Activated CD4-positive, alpha-beta T cell treated with anti-CD3 and anti-CD28 coated beads for 24 hours (primary cell): ENCODE measurements at places on chromosomes 6 and 20.

DNA sequence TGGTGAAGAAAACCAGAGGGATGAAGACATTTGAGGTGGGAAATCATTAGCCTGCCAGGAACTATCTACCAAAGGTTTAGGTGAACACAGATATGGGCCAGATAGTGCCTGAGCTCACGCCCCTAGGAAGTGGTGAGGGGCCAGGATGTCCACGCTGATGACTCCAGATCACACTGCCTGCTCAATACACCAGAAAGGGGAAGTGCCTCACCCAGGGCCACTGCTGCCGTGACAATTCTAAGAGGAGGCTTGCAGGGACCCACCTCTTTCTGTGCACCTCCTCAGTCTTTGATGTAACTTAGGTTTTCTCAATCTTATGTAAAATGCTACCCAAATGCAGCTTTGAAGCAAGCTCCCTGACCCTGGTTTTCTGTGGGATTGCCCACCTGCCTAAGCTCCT is 5.4 kb upstream of the RAB44 start:
- no peak for DNase-seq

GRCh38 chr6:69907981-69908498 is 41.7 kb downstream of the COL19A1 start:
- DNase-seq, result no peak

GRCh38 chr6:108133594-108134179 is 32.1 kb upstream of the NR2E1 start:
- no peak for DNase-seq

GRCh38 chr6:11779329-11780096 is 910 bp upstream of the ADTRP start:
- no peak for DNase-seq

DNA sequence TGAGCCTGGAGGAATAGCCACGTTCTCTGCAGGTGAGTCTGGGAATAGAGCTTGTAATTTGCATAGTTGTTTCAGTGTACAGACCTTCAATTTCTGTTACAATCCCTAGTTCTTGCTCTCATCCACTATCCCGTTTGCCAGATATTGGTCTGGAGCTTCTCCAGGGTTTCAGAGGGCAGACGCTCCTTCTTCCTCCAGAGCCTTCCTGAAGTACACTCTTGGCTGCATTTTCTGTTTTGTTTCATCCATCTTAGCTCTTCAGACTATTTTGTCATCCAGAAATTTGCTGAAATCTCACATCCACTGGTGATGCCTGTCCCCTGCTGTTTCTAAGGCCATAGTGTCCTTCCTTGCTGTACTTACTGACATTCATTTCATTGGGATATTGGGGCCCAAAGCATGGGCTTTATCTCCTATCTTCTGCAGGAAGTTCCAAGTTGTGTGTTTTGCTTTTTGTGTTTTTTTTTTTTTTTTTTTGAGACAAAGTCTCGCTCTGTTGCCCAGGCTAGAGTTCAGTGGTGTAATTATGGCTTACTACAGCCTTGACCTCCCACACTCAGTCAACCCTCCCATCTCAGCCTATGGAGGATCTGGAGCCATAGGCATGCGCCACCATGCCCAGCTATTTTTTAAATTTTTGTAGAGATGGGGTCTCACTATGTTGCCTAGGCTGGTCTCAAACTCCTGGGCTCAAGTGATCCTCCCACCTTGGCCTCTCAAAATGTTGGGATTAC is 18.7 kb downstream of the CDS2 start:
- no peak for DNase-seq

DNA sequence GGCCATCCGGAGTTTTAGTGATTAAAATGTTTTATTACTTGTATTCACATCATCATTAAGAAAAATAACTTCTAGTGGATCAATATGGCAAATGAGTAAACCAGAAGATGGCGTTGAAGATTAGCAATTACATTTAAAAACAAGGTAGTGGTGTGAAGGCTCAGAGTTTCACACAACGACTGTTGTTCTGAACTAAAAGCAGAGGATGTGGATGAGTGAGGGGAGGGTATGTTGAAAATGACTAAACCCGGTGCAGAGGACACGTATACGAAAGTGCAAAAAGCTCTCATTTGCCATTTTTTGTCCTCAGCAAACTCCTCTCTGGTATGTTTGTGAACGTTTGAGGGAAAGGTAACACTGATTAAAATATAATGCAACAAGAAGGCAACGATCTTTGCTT is 1.9 kb upstream of the IRF4 start:
- no peak for DNase-seq

- DNase-seq, result no peak
Measured at GRCh38 chr20:61712688-61713087, 353.0 kb downstream of the TAF4 start.

DNA sequence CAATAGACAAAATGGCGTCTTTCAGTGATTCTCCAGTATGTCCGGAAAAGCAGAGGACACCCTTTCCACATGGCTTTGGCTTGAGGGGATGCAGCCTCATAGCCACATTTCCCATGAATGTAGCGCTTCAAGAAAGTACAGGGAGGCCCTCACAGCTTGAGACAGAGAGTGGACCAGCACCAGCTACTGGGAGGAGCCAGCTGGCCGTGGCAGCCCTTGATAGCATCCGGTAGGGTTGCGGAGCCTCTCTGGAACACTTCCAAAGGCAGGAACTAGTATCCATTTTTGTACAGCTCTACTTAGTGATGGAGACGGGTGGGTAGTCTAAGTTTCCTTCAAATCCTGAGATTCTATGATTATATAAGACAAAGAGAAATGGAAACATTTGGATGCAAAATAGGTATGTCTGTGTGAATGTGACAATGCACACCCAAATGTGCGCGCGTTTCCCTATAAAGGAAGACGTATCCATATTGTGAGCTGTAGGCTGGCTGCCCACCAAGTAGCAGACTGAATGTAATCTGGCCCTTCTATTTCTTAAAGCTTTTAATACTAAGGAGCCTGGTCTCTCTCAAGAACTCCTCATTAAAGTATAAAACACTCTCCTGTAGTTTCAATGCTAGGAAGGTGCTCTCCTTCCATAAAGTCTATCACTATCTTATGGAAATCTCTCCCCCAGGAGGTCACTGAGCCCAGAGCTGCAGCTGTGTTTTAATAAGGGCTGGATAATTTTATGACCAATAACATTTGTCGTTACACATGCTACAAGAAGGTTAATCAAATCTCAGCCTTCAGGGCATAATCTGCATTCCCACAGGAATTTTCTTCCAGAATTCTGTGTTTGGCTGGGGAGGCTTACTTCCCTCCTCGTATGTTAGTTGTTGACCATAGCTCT is 74.0 kb downstream of the SOBP start:
- no peak for DNase-seq

DNA sequence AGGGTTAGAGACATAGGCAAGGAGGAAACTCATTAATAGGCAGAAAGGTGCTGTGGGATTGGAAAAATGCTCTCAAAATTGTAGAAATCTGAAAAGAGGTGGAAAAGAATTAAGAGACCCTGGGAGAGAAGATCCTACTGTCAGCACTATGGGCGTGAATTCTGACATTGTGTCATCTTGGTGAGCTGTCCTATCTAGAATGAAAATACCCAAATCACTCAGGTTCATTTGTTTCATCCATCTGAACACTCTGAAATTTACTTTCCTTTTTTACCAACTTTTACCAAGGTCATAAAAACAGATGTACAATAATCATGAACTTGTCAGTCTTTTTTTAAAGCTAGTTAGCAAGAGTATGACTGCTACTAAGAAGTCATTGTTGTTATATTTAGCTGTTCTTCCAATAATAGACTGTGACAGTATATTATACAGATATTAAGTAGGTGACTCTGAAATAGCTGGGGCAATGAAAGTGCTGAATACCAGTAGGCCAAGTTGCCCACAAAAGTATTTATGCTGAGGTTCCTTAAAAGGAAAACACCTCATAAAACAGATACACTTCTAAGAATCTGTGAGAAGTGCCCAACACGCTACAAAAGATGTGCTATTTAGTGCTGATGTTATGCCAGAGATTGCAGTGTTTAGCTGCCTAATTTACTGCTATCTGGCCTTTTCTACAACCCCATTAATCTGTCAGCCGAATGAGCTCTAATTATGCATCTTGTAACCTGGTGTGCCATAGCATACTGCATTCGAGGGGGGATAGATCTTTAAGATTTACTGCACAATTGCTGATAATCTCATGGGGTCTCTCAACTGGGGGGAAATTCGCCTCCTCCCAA is 217.5 kb upstream of the SUPT3H start:
- DNase-seq, result no peak

GRCh38 chr20:60171738-60172137 is 213.5 kb downstream of the CDH26 start:
- DNase-seq, result no peak

DNA sequence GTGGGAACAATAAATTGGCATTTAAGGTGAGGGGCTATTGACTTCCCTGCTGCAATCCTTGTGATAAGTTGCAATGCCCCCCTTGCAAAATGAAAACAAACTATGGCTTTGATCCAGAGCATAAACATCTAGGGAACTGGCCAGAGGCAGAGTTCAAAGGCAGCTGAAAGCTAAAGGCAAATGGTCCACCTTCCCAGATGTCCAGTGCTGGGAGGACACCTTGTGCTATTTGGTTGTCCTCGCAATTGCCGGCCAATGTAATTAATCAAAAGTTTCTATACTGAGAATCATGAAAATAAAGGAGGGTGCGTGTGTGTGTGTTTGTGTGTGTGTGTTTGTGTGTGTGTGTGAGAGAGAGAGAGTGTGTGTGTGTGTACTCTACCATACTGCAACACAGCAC is 337.4 kb downstream of the CBLN4 start:
- no peak for DNase-seq

GRCh38 chr6:31190488-31190887 is 20.0 kb upstream of the POU5F1 start:
- no peak for DNase-seq

DNA sequence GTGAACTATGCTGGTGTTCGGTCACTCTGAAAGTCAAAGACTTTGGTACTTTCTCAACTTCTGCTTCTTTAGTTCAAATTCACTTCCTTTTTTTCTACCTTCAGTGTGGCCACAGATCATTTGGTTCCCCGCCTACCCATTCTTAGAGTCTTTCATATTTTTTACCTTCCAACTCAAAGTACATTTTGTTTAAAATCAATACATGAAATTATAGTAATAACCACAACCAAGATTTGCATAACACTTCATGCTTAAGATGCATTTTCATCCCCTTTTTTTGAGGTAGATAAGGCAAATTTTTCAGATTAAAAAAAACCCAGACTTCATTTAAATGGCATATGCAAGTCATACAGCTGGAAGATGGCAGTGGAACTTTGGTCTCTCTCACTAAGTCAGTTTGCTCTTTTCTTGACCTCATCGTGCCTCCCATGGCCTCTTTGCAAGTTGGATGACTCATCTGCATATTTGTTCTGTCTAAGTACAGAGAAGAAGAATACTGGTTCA is 11.9 kb upstream of the CNR1 start:
- DNase-seq, result no peak

GRCh38 chr6:153312634-153313033 is 181.6 kb upstream of the RGS17 start:
- DNase-seq, result no peak

- no peak for DNase-seq
Measured at GRCh38 chr20:48718786-48719578, 108.8 kb downstream of the PREX1 start.

- no peak for DNase-seq
Measured at GRCh38 chr6:121664158-121664557, 228.7 kb downstream of the GJA1 start.

DNA sequence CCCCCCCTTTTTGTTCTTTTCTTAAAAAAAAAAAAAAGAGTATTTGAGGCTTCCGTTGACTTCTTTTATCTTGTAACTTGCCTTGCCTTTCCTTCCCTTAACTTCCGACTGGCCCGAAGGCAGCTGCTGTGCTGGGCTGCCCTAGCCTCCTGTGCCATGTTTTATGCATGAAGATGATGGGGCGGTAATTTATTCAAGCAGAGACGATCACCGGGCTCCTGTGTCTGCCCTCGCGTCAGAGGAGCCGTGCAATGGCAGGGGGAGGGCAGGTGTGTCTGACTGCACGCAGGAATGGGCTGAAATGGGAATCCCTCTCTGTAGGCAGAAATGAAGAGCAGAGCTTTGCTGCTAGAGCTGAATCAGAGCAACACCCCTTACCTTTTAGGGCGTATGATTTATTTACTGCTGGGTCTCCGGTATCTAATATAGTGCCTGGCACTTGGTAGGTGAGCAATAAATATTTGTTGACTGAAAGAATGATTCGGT is 106.3 kb upstream of the RIPOR2 start:
- peak; percentile 15 for DNase-seq

- no peak for DNase-seq
Measured at GRCh38 chr6:17871189-17871519, 116.3 kb downstream of the KIF13A start.

DNA sequence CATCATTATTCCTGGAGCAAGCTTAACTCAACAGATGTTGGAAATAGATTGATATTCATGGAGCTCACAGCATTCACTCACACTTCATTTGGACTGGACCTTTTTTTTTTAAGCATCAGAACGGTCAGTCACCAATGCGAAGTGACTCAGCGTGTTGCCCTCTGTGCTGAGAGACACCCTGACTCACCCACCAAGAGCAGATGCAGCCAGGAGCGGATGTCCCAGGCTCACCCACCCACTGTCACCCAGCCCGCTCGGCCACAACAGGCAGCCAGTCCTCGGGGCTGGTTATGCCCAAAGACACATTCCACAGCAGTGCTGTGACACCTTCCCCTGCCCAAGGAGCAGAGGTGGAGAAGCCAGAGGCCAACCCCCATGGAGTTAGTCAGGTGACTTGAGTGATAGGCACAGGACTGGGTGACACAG is 15.7 kb downstream of the RNASET2 start:
- no peak for DNase-seq

DNA sequence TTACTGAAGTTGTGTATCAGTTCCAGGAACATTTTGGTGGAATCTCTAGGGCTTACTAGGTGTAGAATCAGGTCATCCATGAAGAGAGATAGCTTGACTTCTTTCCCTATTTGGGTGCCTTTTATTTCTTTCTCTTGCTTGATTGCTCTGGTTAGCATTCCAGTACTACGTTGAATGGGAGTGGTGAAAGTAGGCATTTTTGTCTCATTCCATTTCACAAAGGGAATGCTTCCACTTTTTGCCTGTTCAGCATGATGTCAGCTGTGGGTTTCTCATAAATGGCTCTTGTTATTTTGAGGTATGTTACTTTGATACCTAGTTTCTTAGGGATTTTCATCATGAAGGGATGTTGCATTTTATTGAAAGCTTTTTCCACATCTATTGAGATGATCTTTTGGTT is 195.3 kb downstream of the MOXD1 start:
- DNase-seq, result no peak

DNA sequence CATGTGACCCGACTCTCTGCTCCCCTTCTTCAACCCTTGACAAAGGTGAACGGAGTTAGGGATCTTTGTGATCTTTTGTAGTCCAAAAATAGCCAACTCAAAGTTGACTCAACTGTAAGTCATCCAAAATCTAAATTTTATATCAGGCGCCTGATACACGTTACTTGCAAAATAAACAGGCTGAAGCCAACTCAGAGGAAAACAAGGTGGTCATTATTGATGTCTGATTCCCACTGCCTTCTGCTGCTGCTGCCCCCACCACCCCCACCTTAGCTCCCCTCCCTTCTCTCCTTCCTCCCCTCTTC is 13.2 kb upstream of the RNF8 start:
- no peak for DNase-seq
